KBM-7 (cell line): ENCODE measurements at places on chromosomes 7 and 10.

- DNase-seq = peak; percentile 74
Measured at GRCh38 chr7:26370011-26370410, 78.3 kb downstream of the SNX10 start.

- no peak for DNase-seq
Measured at GRCh38 chr7:31251441-31251840, 89.1 kb downstream of the NEUROD6 start.

GRCh38 chr7:138980563-138981291 is 462 bp downstream of the KIAA1549 start:
- peak; percentile 44 for DNase-seq

- DNase-seq = no peak
Measured at GRCh38 chr10:28250358-28250757, 52.5 kb downstream of the MPP7 start.

GRCh38 chr10:58810751-58811150 is 298.1 kb downstream of the BICC1 start:
- no peak for DNase-seq

GRCh38 chr7:143375298-143376034 is 5.7 kb upstream of the ZYX start:
- DNase-seq = peak; percentile 60

- no peak for DNase-seq
Measured at GRCh38 chr10:6987536-6987945, 407.5 kb upstream of the PRKCQ start.

- DNase-seq = peak; percentile 6
Measured at GRCh38 chr10:132685101-132685891, 100.7 kb downstream of the NKX6-2 start.

GRCh38 chr10:77317221-77317620 is 320.4 kb downstream of the KCNMA1 start:
- DNase-seq = no peak

- peak; percentile 59 for DNase-seq
Measured at GRCh38 chr7:119392-120163, 72.8 kb upstream of the FAM20C start.

DNA sequence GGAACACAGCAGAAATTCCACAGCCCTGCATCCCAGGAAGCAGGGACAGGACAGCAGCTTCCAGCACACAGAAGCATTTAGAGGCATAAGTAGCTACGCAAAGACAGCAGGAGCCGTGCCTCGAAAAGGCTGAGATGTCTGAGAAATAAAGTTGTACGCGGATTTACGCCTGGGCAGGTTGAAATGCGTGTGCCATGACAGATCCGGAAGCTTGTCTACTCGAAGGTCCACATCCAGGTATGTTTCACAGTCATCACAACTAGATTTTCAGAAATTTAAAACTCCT is 26.1 kb downstream of the DIP2C start:
- no peak for DNase-seq

DNA sequence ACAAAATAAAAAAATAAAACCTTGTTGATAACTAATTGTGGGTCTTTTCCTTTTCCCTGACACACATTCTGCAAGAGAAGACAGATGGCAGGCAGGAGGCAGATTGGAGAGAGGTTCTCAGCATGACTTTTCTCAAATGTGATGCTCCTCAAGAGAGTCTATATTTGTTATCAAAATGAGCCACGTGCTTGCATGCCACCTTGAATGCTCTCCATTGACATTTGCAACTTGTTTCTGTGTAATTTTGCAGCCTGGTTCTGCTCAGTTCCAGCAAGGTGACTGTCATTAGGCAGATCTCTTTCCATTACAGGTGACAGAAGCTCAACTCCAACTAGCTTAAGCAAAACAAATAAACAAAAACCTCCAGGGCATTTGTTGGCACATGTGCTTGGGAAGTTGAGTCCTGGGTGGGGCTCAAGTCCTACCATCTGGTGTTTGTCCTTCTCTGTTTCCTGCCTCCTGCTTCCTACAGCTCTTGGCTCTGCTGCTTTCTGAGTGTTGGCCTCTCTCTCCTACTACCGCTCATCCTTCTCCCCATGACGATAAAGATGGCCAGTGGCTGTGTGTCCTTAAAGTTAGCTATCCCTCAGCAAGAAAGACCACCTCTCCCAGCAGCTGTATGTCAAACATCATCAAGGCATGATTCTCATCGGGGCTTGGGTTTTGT is 56.7 kb downstream of the GRK5 start:
- no peak for DNase-seq

- no peak for DNase-seq
Measured at GRCh38 chr10:127021801-127022200, 116.6 kb downstream of the DOCK1 start.

DNA sequence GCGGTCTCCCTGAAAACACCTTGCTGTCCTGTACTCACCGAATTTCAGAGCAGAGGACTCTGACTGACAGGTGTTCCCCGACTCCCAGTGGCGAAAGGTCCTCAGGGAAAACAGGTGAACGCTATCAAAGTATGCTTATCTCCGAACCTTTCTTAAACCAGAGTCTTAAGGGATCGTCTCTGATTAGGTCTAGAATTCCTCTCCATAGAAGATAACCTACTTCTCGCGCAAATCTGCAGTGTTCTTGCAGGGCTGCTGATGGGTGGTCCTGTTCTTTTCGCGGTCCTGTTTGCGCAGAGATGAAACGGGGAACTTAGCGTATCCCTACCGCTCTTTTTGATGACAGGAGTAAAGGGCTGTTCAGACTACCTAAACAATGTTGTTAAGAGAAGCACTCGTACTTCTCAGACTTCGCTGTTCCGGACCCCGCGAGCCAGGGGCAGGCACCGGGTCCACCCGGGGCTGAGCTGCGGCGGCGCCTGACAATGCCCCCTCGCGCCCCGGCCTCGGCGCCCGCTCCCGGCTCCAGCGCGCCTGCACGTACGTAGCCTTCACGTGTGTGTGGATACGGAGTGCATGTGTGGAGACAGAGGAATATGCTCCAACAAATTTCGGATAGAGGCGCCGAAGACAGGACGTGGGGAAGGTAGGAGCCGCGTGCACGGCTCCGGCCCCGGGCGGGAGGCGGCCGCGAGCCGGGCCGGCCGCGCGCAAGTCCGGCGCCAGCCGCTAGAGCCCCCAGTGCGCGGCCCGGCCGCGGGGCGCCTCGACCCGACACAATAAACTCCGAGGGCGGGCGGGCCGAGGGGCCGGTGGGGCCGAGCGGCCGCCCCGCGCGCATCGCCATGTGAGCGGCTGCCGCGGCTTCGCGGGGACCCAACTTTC is 766 bp upstream of the ZMYND11 start:
- DNase-seq = peak; percentile 54

DNA sequence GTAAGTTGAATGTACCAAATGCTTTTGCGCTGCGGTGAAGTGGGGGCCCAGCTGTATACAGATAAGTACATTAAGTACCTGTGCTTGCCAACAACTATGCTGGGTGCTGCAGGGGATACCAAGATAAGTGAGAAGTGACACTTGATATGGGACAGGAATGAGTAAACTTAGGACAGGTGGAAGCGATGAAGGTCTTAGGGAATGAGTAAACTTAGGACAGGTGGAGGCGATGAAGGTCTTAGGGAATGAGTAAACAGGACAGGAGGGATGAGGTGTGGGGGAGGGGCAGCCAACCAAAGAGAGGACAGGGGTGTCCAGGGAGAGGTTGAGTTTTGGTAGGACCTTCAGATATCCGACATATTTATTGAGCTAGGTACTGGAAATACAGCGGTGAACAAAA is 1.4 kb downstream of the MDH2 start:
- no peak for DNase-seq

GRCh38 chr10:131081376-131081775 is 230.1 kb downstream of the TCERG1L start:
- no peak for DNase-seq

GRCh38 chr7:151046603-151047573 is 1.4 kb upstream of the ASIC3 start:
- no peak for DNase-seq

GRCh38 chr10:8435186-8436055 is 380.9 kb downstream of the GATA3 start:
- DNase-seq = no peak

- no peak for DNase-seq
Measured at GRCh38 chr7:86366946-86367345, 276.8 kb upstream of the GRM3 start.

DNA sequence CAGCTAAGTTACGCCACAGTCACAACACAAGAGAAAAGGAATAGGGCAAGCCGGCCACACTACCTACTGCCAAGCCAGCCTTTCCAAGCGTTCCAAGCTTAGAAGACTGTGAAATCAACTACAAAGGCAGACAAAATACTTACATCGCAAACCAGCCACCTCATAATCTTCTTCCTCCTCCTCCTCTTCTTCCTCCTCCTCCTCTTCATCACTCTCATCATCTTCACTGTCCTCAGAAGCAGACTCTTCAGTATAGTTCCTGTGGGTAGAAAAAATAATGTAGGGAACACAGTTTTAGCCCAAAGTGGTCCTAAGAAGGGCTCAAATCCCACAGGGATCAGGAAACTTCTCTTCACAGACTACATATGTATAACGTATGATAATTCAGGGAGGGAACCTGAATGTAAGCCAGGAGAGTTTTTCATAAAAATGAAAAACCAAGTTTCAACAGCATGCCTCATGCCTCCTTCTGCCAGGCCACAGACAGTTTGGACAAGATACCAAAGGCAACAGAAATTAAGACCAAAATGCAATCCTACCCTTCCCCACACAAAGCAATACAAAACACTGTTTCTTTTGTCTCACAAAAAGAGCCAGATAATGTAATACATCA is 13.6 kb downstream of the FZD9 start:
- no peak for DNase-seq

DNA sequence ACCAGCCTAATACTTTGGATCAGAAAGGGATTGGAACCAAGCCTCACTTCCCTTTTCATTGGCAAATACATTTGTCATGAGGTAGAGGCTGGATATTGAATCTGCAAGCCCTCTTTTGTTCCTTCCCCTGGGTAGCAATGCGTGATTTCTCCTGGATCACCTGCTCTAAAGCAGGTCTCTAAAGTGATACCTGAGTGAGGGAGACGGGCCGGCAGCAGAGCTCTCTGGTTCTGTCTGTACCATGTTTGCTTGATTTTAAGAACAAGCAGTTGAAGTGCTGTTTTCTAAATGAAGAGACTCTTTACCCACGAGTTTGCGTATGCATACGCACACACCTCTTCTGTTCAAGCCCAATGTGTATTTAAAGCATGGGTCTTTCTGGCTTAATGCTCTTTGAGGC is 41.1 kb downstream of the GARS1 start:
- DNase-seq = no peak

DNA sequence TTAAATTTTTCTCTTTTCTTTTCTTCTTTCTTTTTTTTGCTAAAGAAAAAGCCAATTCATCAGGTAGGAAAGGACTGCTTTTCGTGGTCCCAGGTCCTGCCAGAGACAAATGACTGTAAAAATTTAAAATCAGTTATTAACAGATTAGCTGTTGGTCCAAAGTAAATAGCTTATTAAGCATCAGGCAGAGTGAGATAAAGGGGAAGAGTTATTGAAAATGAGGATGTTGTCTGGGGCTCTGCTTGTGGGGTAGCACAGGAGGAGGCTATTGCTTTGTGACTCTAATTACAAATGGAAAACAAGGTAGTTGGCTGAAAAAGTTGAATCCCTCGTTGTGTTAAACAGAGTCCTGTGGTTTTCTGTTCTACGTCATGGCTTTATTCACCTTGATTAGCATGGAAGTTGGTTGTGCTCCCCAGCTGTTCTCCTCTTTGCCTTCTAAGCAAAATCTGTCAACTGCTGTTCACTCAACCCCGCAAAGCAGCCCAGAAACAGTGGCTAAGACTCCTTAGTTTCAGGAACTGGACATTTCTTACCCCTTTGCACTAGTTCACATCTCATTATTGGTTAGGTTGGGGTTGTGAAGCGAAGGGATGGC is 128.9 kb downstream of the SNX10 start:
- peak; percentile 44 for DNase-seq

- DNase-seq = peak; percentile 71
Measured at GRCh38 chr10:88553116-88553752, 29.9 kb downstream of the RNLS start.

DNA sequence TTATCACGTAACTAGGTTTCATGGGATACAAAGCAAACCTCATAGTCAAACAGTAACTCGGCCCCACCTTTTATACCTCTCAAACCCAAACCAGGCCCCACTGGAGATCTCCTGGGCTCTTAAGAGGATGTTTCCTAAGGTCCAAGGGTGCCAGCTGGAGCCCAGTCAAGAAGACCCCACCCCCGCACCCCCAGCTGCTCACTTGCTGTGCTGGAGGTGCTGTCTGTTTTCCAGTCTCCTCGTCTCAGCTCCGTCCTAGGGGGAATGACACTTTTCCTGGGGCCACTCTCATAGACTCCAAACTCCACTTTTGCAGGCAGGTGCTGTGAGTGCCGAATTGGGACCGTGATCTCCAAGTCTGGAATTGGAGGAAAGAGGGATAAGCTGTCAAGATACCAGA is 22.7 kb upstream of the TM9SF3 start:
- no peak for DNase-seq

GRCh38 chr7:152025937-152026890 is 740 bp downstream of the GALNT11 start:
- no peak for DNase-seq

- DNase-seq = no peak
Measured at GRCh38 chr7:90261441-90261840, 16.5 kb downstream of the CFAP69 start.

- DNase-seq = peak; percentile 20
Measured at GRCh38 chr10:23512355-23513058, 73.6 kb downstream of the OTUD1 start.

DNA sequence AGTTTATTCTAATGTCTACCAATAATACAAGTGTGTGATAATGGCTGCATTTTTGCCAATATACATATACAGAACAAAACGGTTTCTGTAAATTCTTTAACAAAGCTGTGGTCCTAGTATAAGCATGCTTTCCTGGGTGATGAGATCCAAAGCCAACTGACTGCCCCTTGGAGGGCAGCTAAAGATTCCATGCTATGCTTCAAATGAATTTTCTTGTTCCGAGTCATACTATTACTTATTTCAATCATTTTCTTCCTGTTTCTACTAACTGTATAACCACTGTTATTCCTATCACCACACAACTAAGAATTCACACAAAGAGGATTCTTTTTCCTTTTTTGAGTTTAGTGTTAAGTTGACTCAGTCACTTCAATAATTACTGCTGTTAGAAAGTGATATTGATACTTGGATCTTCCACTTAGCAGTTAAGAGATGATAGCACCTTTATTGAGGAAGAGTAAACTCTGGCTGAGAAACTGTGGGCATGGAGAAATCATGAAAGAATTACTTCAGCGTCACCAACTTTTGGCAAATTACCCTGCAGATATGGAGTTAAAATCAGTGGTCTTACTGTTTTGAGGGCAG is 197.5 kb downstream of the ARL4A start:
- no peak for DNase-seq

GRCh38 chr7:74599244-74599643 is 58.3 kb upstream of the GTF2I start:
- no peak for DNase-seq

- DNase-seq = no peak
Measured at GRCh38 chr10:84837041-84837812, 508.8 kb downstream of the CCSER2 start.
